ENCODE measurements at places on chromosomes 12 and 14. TPM values are rescaled to one million over a fixed set of nuclear protein-coding genes. Genes with fewer than 3 reads are reported as not detected.

GRCh38 chr12:70543444-70543843 lies 93.8 kb downstream of the PTPRB start:
- no peak for DNase-seq

DNA sequence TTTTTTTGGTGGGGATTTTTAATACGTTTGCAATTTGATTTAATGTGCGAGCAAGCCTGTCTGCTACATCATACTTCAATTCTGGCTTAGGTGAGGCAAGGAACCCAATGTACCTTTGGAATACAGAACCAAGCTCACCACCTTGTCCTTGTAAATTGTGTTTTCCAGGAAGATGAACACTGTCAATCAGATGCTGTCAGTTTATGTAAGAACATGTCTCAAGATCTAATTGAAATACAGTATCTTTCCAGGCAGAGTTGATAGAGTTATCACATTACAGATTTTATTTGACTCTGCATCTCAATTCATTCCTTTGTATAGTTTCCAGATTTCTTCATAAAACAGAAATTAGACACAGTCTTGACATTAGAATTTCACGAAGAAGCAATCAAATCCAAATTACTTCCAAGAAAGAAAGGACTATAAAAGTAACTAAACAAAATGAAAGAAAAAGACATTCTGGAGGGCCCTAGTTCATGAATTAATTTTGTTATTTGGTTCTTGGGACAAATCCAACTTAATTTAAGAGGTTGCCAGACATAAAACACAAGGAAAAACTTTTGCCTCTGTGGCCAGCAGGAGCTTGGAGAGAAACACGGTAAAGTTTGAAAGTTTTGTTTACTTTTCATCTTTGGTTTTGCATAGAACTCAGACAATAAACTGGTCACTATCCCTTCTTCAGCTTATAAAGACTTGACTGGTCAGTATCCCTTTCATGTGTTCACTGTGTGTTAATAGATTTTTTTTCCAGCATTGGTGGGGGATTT lies 16.4 kb upstream of the MED13L start:
- DNase-seq = no peak

DNA sequence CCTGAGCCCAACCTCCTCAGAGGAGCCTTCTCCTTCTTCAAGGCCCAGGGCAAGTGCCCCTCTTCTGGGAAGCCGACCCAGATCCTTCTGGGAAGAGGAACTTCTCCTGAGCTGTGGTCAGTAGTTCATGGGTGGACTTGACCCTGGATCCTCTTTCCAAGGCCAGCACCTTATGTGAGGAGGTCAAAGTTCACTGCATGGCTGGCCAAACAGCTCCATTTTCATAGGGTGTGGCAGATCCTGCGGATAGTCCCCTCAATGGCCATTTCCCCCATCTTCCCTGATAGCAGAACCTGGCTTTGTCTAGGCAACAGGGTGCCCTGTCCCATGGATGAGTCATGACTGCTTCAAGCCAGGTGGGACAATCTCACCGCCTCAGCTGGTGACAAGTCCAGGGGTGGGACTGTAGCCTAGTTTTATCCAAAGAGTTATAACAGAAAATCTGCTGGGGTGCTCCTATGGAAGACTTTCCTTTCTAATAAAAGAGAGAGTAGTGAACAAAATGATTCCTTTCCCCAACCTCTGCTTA lies 10.4 kb downstream of the ASB2 start:
- no peak for DNase-seq

- DNase-seq = peak; percentile 8
Measured at GRCh38 chr12:109738209-109738608, 24.6 kb downstream of the FAM222A start.

The GPR132 gene
- total RNA-seq = not detected

The RNASE3 gene
- total RNA-seq = not detected

The ACAD10 gene
- 35.9 TPM for total RNA-seq

Data from glutamatergic neuron (in vitro differentiated cells).